Mucosa of gallbladder (tissue), 1 donor: ENCODE measurements at places on chromosomes 5 and 9. TPM values are rescaled to one million over a fixed set of nuclear protein-coding genes. Genes with fewer than 3 reads are reported as not detected.
A peak's percentile ranks its signal among the peaks of the same experiment; 100 is the strongest.

MLANA gene
- not detected for total RNA-seq

- peak; percentile 74 for DNase-seq
Measured at GRCh38 chr9:85200726-85201404, 531.3 kb downstream of the NTRK2 start.

DNAH5 gene
- total RNA-seq = 1.8 TPM

DNA sequence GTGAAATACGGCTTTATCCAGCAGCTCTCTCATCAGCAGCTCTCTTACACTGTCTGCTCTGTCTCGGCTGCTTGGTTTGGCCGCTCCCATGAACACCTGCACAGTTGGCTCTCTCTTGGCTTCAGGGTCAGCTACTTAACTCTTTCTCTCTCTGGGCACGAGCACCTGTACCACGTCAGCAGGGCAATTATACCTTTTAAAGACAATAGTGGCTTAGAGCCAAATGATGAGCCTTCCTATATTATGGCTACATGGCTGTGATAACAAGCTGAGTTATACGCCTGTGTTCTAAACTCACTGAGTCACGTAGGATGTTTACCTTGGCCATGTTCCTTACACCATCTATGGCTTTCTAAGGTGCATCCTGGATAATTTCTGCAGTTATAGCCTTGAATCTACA is 69.2 kb upstream of the CTNND2 start:
- no peak for DNase-seq

INVS gene
- total RNA-seq = 26.4 TPM

GRCh38 chr5:80191991-80192398 is 63.9 kb downstream of the SERINC5 start:
- no peak for DNase-seq

COL5A1 gene
- 42.6 TPM for total RNA-seq

TXNDC8 gene
- not detected for total RNA-seq

FOXI1 gene
- 0.69 TPM for total RNA-seq

- DNase-seq = no peak
Measured at GRCh38 chr9:81073821-81074220, 615.5 kb downstream of the TLE1 start.

BHMT gene
- total RNA-seq = 0.58 TPM

DNA sequence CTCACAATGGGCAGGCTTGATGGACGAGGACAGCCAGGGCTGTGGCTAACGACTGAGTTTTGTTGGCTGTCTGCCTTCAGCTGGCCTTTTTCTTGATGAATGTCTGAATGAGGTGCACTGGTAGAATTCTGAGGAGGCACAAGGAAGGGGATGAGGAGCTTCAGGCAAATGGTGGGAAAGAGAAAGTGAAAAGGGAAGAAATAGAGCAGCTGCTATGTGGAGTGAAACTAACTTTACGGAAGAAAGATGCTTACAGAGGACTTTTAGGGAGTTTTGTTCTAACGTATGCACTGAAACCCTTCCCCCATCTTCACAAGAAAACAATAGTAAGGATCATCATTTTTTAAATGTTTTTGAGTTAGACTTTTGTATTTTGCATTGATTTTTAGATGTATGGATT is 45.3 kb downstream of the OR2K2 start:
- DNase-seq = no peak

TRIO gene
- 111 TPM for total RNA-seq

DNA sequence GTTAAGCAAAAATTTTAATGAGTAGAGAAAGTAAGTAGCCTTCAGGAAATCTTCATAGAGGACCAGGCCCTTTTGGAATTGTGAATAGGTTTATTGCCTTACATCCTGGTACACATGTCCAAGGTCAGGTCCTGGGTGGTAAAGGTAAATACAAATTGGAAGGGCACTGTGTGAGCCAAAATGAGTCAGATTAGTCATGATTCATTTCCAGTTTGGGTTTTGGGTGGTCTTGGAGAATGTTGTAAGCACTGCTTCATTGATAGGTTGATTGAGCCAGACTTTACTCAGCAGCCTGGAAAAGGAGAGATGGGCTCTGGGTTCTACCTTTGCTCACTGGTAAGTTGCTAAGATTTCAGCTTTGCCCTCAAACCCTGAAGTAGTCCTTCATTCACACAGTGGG is 82.5 kb upstream of the ZNF169 start:
- DNase-seq = no peak

GRCh38 chr5:14388741-14389140 is 192.9 kb upstream of the OTULINL start:
- no peak for DNase-seq

DNA sequence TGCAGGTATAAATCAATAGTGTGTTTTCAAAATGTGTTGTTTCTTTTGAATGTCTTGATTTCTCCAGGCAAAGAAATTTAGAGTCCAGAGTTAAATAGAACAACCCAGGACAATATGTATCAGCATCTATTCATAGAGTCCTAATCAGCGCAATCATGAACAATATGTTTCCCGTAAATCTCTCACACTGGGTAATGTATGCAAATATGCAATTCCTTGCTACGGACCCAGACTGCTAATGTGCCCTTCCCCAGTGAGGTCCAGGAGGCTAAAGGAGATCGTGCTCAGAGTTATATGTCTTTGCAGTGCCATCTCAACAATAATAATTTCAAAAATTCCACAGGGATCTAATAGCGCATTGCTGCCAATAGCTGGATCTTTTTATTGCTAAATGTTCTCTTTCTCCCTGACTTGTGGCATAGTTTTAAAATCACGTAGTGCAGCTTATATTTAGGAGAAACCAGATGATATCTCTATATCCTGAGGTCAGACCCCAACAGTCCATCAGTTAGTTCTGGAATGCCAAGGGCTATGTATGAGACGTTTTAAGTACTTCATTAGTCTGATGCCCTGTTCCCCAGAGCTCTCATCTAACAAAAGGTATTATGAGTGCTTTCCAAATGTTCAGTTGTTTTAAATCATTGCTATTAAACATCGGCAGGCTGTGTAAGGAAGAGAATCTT is 145.1 kb downstream of the MARCHF11 start:
- DNase-seq = no peak

- no peak for DNase-seq
Measured at GRCh38 chr9:30280229-30280900, 2104.1 kb upstream of the ACO1 start.

GRCh38 chr9:108049026-108049607 is 559.5 kb upstream of the KLF4 start:
- no peak for DNase-seq

DNA sequence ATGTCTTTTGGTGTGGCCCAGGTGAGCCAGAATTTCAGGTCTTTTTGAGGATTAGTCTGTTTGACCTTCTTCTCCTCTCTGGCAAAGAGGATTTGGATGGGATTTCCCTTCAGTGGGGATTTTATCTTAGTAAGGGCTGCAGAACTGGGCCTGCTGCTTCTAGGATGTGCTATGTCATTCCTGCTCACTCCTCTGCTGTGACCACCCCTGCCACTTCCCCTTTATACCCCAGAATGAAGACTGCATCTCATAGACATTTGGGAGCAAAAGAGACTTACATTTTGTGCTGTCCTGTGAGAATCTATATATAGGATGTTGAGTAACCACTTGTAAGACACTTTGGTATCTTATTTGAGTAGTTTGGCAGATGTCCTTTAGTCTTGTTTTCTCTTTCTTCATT is 76.2 kb downstream of the ARHGAP26 start:
- DNase-seq = no peak

DNA sequence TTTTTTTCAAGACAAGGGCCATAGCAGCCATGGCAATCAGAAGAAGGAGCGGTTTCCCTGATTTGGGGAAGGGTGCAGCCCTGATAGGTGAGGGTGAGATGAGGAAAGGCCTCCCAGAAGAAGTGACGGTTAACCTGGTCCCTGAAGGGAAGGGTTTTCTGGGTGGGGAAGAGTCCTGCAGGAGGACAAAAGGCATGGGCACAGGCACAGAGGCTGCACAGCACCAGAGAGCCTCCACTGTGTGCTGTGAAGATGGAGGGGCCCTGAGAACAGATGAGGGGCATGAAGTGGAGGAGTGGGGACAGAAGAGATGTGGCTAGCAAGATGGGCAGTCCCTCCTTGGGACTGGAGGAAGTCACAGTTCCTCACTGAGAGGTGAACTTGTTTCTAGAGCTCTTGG is 46.3 kb upstream of the CXCL14 start:
- no peak for DNase-seq

DNA sequence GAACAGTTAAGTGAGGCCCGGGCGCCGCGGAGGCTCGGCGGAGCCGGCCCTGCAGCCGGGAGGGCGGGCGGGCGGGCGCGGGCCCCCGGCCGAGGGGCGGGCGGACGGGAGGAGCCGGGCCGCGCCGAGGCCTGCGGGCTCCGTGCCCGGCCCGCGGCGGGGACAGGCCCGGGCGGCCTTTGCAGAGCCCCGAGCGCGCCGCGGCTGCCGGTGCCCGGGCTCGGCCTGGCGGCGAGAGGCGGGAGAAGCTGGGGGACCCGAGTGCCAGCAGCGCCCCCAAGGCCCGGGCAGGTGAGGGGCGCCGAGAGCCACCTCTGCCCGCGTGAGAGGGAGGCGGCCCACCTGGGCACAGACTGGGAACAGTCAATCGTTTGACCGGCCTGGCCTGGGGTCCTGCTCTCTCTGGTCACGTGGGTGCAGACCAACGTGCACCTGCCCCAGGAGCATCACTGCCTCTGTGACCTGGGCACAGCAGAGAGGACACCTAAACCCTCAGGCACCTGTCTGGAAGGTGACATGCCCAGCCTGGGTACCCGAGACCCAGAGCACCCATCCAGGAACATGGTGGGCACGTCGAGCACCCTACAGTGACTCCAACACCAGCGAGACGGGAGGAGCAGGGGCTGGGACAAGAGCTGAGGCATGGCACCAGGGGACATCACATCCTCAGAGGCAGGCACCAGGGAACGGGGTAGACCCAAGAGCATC is 531 bp downstream of the MVB12B start:
- DNase-seq = no peak

DNA sequence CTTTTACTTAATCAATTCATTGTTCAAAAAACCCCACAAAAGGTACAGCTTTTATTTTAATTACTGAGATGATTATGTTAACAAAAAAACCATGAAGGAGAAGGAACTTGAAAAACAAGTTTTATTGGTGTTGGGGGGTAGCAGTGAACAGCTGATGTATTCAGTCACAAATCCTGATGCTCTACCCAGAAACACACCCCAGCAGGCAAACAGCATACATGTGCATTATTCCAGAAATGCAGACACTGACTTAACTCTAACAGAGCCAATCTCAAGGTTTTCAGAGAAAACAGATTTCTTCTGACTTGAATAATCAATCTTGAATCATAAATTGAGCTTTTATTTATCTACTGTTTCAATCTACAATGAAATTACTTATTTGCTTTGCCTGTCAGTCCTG is 175.2 kb downstream of the ZSWIM6 start:
- DNase-seq = no peak

ANXA2R gene
- 2.8 TPM for total RNA-seq

OBP2B gene
- not detected for total RNA-seq

- no peak for DNase-seq
Measured at GRCh38 chr5:55502759-55503158, 32.0 kb downstream of the PLPP1 start.

GRCh38 chr9:98107926-98108325 is 11.1 kb downstream of the TRIM14 start:
- no peak for DNase-seq

DNA sequence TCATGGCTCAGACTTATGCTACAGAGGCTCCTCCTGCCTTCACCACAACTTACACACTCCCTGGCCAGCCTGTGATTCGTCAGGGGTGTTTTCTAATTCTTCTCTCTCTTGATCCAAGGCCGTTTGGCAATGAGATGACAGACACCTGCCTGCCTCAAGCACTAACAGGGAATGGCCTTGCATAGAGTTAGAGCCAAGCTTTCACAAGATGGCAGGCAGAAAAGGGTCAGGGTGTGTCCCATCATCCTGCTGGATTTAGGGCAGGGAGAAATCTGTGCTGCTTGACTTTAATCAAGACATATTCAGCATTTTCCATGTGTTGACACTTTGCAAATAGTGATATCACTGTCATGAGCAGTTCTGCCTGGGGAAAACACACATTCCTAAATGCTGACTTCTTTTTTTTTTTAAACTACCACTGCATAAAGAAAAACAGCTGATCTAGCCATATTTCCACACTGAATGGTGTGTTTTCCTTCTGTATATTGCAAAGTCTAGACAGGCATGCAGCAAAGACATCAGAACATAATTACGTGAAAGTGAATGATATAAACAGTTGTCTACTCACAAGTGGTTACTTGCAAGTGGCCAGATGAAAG is 95.0 kb upstream of the SLC25A48 start:
- no peak for DNase-seq

GRCh38 chr9:107269254-107269653 is 13.8 kb upstream of the RAD23B start:
- DNase-seq = no peak

GRCh38 chr9:100472788-100473275 is at the start of gene TMEFF1:
Gene TMEFF1 (plus strand): TSS chr9:100473149. CDS start chr9:100473545, 396 bp downstream.
- no peak for DNase-seq

DNA sequence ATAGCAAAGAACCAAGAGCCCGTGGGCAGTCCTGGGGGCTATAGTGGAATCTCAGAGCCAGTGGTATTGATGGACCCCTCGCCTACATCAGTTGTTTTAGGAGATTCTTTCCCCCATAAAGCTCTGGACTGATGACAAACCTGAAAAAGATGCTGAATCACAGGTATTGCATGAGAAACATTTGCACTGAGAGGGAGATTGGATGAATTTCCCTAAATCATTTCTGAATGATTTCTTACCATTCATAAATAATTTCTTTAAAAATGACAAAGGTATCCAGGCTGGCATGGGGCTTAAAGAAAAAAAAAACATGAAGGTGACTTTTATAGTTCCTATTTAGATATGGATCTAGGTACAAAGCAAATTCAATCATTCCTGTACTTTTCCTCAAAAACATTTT is 54.0 kb upstream of the SLIT3 start:
- DNase-seq = no peak

DNA sequence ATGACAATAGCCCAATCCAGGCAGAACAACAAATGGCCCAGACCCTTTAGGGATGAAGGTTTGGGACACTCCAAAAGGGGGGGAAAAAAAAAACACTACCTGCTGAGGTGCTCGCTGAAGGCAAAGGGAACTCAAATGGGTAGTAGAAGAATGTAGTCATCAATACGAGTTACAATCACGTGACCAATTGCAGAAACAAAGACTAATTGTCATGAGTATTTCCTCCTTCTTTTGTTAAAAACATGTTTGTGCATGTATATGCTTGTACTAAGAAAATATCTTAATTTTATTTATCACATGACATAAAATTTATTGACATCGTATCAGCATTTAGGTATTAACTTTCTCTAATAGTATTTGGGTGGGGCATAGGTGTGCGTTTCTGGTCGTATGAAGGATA is 743.5 kb downstream of the DNAH5 start:
- DNase-seq = no peak

FBP1 gene
- total RNA-seq = 50.5 TPM

SLC45A2 gene
- 0.66 TPM for total RNA-seq

F12 gene
- total RNA-seq = 15.3 TPM

GOLM1 gene
- 298 TPM for total RNA-seq

PCDHGA5 gene
- total RNA-seq = 3.3 TPM

DNA sequence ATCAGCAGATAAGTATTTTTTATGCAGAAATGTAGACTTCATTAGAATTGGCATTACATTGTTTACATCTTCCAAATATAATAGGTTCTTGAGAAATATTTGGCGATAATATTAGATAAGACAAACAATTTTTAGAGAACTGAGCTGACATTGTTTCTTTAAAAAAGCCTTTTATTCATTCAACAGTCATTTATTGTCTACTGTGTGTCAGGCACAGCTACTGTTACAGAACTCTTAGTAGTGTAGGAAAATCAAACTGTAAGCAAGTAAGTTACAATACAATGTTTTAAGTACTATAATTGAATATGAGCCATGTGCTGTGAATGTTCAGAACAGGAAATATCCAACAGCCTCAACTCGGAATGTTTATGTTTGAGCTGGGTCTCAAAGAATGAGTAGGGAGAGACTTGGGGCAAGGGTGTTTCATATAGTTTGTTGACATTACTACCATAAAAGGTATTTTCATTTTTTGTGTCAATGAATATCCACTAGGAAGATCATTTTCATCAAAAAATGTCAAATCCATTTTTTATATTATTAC is 114.0 kb downstream of the CDC42SE2 start:
- DNase-seq = no peak
